ENCODE measurements at places on chromosomes 2 and 18.

DNA sequence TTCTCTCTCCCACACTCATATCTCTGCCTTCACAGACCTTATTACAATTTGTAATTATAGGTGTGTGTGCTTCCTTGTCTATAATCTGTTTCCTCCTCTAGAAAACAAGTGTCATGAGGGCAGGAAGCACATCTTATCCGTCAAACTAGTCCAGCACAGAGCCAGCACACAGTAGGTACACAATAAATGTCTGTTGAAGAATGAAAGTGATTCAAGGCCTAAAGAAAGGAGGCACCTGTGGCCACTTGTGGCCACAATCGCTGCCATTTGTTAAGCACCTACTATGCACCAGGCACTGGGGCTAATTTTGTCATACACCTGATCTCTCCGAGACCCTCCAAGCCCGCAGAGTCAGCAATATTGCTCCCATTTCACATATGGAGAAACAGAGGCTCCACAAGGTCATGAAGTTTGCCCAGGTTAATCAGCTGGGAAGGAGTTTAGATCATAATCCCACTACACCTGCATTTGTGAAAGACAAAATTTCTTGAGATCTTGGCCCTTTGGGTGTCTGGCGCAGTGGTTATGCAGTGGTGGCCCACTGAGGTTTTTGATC, 78.4 kb downstream of the TNS1 start:
- DNase-seq = no peak

GRCh38 chr2:73386894-73387636, 1.4 kb downstream of the ALMS1 start:
- no peak for DNase-seq

- no peak for DNase-seq
Observed at GRCh38 chr2:43307046-43307445, 80.6 kb upstream of the ZFP36L2 start.

- no peak for DNase-seq
Observed at GRCh38 chr2:241879326-241879725, 9.8 kb downstream of the RTP5 start.

- DNase-seq = no peak
Observed at GRCh38 chr2:172698041-172698863, 37.4 kb upstream of the RAPGEF4 start.

GRCh38 chr2:50535971-50536759, 495.8 kb downstream of the NRXN1 start:
- no peak for DNase-seq

DNA sequence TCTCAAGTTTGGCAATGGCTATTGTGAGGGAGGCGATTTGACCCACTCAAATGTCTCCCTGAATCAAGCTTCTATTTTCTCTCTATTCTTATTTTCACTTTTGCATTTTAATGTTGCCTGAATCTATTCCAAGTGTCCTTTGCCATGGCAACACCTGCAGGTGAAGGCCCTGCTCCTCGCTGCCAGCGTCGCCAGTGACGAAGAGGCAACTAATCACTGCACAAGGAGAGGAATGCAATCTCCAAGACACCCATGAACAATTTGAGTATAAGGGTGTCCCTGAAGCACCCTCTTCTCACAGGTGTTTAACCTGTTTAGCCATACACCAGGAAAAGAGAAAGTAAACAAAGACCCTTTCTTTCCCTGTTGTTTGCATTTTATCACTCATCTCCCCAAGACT, 165.6 kb upstream of the VRK2 start:
- no peak for DNase-seq

GRCh38 chr18:47605093-47605492, 325.4 kb downstream of the SMAD2 start:
- no peak for DNase-seq

DNA sequence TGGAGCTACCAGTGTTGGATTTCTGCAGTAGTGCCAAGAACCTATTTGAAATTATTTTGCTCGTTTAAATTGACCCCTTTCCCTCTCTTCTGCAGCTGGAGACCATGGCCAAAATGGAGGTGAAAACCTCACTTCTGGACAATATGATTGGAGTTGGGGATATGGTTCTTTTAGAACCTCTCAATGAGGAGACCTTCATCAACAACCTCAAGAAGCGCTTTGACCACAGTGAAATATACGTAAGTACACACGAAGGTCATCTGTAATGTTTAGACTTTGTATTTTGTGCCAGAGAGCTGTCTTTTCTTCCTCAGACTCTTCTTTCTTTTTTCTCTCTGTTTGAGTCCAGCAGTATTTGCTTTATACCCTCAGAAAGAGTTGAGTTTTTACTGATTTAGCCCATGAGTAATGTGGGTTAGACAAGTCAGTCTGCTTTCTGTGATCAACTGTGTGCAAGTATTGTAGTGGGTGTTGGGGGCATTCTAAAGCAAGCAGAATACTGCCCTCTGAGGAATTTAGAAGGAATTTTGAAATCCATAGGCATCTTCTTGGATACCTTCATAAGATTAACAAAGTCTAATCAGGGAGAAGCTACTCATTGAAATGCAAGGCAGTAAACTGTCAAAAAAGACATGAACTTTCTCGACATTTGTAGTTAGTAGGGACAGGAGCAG, 31.7 kb downstream of the MYO1B start:
- no peak for DNase-seq

DNA sequence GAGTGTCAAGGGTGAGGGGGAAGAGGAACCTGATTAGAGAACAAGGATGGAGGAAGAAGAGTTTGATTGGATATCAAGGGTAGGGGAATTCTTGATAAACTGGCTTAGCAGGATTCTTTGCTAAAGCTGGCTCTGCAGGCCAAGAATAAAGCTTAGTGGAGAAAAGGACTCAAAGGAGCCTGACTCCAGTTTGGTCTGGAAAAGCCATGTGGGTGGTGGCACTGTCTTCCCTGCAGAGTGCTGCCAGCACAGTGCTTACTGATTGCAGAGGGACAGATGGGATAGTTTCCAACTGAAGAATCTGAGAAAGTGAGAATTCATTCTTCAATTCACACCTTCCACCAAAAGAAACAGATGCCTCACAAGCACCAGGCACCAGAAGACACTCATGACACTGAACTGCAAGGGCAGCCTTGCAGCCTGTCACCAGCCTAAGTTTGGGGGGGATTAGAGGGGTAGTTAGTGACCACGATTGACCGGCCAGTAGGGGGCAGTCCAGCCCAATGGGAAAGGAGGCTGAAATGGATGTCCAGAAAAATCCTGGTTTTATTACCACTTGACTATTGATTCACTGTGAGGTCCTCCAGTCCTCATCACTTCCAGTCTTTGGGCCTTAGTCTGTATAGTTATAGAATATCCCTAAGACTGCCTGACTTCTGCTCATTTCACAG, 334.5 kb downstream of the SMAD2 start:
- DNase-seq = no peak

DNA sequence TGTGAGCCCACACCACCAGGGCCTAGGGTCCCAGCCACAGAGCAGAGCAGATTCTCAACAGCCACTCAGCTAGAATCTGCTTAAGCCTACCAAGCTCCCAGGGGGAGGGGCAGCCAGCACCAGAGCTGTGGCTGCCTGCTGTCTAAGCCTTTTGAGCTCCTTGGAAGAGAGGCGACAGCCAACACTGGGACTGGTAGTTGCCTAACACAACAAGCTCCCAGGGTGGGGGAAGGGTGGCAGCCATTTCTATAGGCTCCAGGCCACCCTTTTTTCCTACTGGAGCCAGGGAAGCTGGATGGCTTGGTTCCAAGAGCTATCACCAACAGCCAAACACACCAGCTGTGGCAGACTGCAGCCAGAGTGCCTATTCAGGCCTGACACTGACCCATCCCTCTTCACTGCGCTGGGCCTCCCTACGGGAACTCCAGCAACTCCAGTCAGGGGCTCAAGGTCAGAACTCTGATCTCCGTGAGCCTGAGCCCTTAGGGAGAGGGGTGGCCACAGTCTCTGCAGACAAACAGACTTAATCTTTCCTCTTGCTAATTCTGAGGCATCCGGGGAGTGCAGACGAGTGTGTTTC, 1824.3 kb upstream of the CELF4 start:
- DNase-seq = no peak

DNA sequence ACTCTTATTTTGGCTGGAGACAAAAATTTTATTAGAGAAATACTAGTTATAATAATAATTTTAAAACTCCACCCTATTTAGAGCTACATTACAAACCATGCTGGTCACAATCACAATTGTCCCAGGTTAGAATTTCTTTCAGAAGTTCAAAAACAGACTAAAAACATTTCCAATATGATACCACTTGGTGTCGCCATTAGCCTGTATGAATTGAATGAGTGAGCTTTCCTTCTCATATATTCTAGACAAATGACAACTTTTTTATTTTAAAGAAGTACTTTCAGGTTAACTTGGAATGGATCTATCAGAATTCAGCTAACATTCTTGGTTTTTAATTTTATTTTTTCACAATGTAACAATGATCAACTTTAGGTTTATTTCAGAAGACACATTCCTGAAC, 48.0 kb downstream of the SERPINB8 start:
- no peak for DNase-seq

DNA sequence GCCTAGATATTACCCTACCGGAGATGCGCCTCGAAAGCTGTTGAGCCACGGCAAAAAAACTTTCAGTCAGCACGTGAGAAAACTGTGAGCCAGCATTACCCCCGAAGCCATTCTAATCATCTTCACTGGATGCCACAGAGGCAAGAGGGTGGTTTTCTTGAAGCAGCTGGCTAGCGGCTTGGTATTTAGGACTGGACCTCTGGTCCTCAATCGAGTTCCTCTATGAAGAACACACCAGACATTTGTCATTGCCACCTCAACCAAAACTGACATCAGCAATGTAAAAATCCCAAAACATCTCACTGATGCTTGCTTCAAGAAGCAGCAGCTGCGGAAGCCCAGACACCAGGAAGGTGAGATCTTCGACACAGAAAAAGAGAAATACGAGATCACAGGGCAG, 52.8 kb upstream of the SLC66A3 start:
- no peak for DNase-seq

GRCh38 chr2:88139203-88139702, 11.4 kb upstream of the FABP1 start:
- DNase-seq = no peak

- DNase-seq = no peak
Observed at GRCh38 chr2:60068755-60069154, 484.7 kb downstream of the BCL11A start.

DNA sequence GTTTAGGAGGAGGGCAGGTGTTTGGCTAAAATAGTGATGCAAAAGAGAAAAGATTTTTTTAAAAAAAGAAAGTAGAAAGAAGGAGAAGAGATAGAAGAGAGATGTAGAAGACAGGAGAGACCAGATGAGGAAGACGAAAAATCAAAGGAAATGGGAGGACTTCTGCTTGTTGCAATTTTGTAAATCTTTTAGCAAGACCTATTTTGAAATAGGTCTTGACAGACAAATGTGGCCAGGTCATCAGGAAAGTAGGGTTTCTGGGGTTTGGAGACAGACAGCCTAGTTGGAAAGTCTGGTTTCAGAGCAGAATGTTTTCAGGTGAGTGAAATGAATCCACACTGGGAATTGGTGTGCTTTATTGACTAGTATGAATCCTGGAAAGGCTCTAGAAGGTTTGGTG, 104.5 kb upstream of the CAVIN2 start:
- no peak for DNase-seq

DNA sequence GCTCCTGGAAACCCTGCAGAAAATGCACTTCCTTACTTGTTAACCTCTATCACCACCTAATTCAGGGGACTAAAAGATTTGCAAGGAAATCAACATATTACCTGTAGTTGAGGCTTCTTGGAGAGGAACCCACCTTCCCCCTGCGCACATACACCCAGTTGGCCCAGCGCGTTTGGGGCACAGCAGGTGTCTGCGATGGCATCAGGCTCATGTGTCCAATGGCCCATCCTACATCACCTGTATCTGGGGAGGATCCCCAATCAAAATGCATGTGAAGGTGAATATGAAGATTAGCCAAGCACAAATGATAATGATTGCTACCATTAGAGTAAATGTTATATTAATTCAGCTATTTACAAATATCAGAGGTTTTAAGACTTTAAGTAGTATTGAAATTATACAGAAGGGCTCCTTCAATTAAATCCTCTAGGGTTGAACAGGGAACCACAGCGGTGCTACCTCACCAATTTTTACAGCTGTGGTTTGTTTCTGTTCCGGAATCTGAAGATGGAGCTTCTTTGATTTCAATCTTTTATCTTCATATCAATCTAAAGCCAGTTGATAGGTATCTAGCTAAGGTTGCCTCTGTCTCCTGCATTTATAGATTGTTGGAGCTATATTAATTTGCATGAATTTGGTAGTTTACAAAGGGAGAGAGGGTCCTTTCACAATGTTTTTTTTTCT, 486.0 kb downstream of the RNF144A start:
- no peak for DNase-seq
